ENCODE measurements at places on chromosomes 5 and 9.
A peak's percentile ranks its signal among the peaks of the same experiment; 100 is the strongest.

GRCh38 chr5:142929587-142929986 lies 159.4 kb downstream of the ARHGAP26 start:
- DNase-seq = peak; percentile 10

GRCh38 chr9:69574057-69574456 lies 98.1 kb downstream of the APBA1 start:
- DNase-seq = no peak

DNA sequence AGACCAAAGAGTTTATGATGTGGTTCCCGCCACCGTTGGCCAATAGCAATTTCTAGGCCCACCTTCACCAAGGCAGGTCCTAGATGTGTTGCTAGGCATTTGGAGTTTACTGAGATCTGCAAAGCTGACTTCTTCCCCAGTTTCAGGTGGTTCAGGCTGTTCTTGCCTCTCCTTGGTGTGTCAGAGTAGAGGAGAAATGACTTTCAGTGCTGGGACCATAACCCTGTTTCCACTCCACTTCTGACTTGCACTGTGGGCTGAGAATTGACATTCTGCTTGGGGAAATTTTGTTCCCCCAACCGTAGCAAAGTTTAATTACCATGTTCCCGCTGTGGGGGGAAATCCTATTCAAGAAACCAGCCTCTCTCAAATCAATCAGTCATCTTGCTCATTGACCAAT lies 128.0 kb upstream of the GABRP start:
- no peak for DNase-seq

DNA sequence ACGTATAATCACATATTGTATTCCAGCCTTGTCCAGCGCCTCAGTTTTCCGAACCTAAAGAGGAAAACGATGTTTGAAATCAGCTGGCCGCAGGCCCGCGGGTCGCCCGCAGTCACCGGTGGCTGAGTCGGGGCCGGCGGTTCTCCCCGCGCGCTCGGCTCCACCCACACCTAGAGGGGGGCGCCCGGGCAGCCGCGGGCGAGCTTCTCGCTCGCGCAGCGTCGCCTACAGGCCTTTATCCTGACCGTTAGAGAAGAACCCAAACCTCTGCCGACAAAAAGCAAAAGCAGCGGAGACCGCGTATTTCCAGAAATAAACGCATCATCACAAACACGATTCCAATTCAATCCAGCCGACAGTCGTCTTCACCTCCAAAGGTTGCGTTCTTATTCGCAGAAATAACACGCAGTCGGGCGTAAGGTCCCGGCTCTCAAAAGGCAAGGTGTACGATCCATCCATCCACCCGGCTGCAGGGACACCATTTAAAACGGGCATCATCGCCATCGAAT lies 725 bp upstream of the NIPBL start:
- peak; percentile 76 for DNase-seq

GRCh38 chr5:55601204-55601618 lies 66.4 kb upstream of the PLPP1 start:
- no peak for DNase-seq

DNA sequence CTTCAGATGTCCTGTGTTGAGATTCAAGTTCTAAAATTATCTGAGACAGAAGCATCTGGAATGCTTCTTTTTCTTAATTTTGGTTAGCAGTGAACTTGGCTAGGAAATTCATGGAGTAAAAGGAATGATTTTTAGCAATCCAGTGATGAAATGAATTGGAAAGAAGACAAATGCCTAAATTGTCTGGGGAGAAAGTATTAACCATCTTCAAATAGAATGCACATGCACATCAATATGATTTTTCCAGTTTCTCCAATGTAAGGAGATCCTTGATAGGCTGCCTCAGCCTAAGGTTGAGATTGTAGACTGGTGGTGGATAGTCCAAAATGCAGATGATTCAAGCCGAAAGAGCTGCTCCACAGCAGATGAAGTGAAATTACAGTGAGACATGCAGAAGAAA lies 106.7 kb downstream of the PCSK5 start:
- no peak for DNase-seq

GRCh38 chr5:142852416-142853198 lies 82.4 kb downstream of the ARHGAP26 start:
- no peak for DNase-seq

DNA sequence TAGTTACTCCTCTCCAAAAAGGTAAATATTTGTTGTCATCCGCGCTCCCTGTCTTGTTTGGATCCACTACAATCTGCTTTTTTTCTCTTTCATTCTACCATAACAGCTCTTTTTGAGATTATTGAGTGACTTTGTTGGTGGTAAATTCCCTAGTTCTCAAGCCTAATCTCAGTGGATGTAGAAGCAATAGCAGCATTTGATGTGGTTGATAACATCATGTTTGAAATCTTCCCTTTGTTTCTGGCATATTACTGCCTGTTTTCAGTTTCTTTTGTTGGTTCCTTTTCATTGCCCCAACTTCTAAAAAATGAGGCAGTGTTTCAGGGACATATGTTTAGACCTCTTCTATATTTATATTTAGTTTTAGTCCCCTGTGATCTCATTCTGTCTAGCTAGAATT lies 8.9 kb downstream of the CDC42SE2 start:
- DNase-seq = no peak

Data from activated naive CD8-positive, alpha-beta T cell treated with anti-CD3 and anti-CD28 coated beads, Interleukin-2, amount 50 U/mL, for 24 hours (primary cell).